ENCODE measurements at places on chromosomes 5 and 9. TPM values are rescaled to one million over a fixed set of nuclear protein-coding genes. Genes with fewer than 3 reads are reported as not detected.

DNA sequence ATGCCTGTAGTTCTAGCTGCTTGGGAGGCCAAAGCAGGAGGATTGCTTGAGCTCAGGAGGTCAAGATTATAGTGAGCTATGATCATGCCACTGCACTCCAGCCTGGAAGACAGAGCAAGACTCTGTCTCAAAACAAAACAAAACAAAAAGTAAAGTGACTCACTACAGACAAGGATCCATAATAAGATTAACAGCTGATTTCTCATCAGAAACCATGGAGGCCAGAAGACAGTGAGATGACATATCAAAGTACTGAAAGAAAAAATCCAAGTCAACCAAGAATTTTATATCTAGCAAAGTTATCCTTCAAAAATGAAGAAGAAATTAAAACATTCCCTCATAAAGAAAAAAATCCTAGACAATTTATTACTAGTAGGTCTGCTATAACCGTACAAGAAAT lies 69.4 kb upstream of the ZBTB43 start:
- no peak for DNase-seq

DNA sequence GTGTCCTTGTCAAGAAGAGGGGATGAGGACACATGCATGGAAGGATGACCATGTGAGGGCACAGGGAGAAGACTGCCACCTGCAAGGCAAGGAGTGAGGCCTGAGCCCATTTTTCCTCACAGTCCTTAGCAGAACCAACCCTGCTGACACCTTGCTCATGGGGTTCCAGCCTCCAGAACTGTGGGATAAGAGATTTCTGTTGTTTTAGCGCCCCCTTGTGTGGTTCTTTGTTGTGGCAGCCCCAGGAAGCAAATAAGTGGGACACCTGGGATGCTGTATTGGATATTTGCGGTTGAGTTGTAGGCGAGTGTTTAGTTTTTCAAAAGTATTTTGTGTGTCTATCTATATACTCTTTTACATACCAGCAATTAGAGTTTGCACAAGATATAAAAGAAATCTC lies 206.4 kb downstream of the NXNL2 start:
- no peak for DNase-seq

DNA sequence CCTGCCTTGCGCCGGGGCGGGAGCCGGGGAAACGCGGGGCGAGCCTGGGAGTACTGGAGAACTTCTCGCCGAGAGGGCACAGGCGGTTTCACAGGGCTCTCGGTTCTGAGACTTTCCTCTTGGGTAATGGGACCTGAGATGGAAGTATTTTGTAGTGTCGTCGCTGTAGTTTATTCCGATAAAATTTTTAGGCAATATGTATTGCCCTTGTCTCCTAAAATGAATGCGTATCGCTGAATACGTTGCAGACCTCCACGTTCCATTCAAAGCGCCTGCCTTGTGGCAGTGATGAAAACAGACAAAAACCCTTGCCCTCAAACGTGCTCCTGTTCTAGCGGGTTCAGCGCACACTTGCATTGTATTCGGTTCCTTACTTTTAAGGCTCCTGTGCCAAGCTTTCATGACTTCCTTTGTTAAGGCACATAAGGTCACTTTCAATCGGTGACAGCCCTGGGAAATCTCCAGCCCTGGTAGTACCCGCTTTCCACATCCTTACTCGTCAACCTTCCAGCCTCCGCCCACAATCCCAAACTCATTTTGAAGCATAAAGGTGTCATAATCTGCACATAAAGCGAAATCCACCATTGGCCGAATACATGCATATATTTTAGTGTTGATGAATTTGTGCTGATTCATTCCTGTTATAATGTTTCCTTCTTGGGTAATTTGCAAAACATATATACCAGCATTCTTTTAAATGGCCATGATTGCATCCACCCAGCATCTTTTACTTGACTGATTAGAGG lies 694 bp downstream of the RMI1 start:
- DNase-seq, result no peak

- DNase-seq, result no peak
Measured at GRCh38 chr9:33229359-33230114, 10.4 kb upstream of the SPINK4 start.

DNA sequence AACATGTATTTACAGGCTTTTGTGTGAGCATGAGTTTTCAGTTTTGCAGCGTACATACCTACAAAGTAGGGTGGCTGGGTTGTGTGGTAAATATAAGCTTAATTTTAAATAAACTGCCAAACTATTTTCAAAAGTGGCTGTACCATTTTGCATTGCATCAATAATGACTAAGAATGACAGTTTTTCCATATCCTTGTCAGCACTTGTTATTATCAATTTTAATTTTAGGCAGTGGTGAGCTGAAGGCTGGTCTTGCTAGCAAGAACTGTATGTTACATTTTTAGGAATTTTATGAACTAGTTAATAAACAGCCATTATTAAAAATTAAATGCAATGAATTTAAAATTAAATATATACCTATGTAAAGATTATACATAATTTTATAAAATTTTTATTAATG lies 6.6 kb downstream of the SNX2 start:
- no peak for DNase-seq

Gene ECM2
- 0.18 TPM for total RNA-seq

Gene INSL4
- total RNA-seq, result not detected

GRCh38 chr9:92770360-92770995 lies 5.8 kb upstream of the BICD2 start:
- DNase-seq, result no peak

GRCh38 chr5:54206580-54207229 lies 103.7 kb downstream of the ARL15 start:
- DNase-seq, result no peak

DNA sequence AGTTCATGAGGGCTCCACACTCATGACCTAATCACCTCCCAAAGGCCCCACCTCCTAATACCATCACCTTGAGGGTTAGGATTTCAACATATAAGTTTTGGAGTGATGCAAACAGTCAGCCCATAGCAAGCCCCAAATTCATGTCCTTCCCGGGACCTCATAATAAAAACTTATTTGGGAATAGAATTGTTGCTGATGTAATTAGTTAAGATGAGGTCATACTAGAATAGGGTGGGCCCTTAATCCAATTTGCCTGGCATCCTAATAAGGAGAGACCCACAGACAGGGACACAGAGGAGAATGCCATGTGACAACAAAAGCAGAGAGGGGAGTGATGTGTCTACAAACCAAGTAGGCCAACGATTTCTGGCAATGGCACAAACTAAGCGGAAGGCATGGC lies 347.1 kb downstream of the ARHGEF28 start:
- DNase-seq, result no peak

DNA sequence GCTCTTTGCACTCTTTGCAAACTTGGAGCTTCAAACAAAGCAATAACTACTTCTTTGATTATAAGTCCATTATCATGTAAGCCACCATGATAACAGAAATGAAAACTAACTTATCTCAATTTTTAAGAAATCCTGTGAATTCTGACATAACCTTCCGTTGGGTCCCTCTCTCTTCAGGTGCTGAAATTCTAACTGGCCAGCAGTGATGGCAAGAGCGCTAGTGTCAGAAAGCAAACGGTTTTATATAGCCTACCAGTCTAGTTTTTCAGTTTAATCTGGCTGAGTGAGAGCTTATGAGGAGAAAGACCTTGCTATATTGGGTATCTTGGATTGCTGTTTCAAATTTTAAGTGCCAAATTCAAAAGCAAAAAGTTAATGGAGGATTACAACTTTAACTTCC lies 13.4 kb downstream of the NFIB start:
- no peak for DNase-seq

DNA sequence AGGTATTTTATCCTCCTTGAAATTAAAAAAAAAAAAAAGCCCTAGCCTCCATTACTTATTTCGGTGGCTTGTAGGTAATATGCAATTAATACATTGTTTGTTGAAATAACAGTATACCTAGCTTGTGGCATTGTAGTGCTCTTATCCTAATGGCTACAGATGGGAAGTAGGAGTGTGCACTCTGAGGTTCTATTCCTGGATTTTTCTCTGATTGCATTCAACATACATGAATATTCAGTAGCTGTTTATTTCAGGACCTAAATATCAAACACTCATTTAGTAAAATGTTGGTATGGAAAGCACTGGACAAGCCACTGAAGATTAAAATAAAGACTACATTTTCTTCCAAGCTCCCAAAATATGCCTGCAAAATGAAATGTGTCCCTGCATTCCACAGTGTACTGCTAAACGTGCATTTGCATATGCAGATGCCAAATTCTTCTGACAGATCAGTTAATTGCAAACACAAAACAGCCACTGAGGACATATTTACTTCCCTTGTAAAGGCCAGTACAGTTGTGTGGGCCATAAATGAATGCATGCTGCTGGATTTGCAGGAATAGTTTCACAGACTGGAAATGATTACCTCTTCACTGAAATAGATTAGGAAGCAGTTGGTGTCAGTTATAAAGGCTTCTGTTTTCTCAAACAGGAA lies 826.1 kb downstream of the PRELID2 start:
- DNase-seq, result no peak

GRCh38 chr5:40681363-40682153 lies 1.8 kb downstream of the PTGER4 start:
- no peak for DNase-seq

- DNase-seq, result no peak
Measured at GRCh38 chr9:86303316-86303975, 21.1 kb upstream of the ISCA1 start.

GRCh38 chr9:16726718-16727451 lies 143.6 kb downstream of the BNC2 start:
- DNase-seq, result peak; percentile 27

DNA sequence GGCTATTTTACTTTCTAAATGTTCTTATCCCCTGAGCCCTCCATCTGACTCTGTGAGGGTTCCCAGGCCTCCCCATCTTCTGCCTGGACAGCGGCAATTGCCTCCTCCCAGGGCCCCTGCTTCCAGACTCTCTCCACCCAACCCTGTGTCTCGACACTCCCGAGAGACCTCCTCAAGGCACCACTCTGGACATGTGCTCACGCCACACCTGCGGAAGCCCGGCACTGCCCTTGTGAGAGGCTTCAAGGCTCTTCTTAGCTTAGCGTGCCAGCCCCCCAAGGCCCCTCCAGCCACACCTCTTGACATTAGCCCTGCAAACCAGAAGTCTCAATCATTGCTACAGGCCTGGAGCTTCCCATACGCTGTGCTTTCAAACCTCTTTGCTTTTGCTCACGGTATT lies 124.1 kb downstream of the CRB2 start:
- no peak for DNase-seq

Gene STPG3
- total RNA-seq, result not detected

DNA sequence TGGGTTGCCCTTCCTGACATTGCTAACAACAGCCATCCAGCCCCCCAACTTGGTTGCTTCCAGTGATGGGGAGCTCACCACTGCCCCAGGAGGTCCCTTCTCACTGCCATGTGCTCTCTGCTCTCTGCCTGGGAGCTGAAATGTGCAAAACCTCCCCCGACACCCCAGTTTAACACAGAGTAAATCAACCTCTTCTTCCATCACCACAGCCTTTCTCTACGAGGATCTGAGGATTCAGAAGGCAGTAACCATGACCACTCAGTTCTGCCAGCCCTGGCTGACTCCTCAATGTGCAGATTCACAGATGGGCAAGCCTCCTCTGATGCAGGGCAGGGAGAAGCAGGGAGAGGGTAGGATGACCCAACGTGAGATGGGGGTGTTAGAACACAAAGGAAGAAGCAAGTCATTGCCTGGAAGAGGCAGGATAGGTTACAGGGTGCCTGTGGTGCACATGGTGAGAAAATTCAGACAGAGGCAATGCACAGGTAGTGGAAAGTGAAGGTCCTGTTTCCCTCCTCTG lies 185.0 kb downstream of the DAB2IP start:
- DNase-seq, result no peak

DNA sequence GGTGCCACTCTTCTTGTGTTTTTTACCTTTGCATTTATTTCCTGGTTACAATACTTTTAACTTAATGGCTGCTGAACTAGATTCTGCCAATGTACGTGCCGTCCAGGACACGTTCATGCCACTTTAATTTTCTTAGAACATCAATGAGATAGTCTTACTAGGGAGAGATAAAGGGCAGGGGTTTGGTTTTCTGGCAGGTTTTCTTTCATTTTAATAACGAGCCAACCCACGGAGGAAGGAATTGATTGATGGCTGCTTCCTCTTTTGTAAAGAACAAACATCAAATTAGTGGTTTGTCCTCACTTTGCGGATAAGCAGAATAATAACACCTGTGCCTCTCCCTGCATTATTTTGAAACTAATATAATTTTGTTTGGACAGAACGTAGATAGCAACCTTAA lies 135.7 kb downstream of the DOCK8 start:
- no peak for DNase-seq

Gene SAXO1
- total RNA-seq, result under 0.01 TPM

Gene SMIM33
- not detected for total RNA-seq

GRCh38 chr5:149221731-149222342 lies 49.8 kb upstream of the AFAP1L1 start:
- DNase-seq, result no peak

- no peak for DNase-seq
Measured at GRCh38 chr5:7546555-7546954, 150.6 kb downstream of the ADCY2 start.

Gene PANK3
- 58.4 TPM for total RNA-seq

Gene HCN1
- total RNA-seq, result not detected

- DNase-seq, result no peak
Measured at GRCh38 chr9:134630393-134630790, 11.2 kb upstream of the COL5A1 start.

DNA sequence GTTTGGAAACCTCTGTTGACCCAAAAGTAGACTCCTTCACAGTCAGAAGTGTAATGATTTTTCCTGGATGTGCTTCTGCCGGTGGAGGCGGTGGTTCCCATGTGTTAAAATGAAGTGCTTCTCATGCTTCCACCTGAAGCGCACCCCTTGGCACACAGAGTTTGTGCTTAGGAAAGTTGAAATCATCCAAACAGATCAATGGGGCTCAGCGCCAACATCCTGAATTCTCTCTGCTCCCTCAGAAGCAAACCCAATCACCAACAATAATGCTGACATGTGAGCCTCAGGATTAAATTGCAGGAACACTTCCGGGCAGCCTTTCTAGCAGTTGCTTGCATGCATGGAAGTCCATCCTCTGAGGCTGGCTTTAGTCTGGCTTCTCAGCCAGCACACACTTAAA lies 71.0 kb downstream of the MED10 start:
- DNase-seq, result no peak
